ENCODE measurements at places on chromosomes 3 and 15.
A peak's percentile ranks its signal among the peaks of the same experiment; 100 is the strongest.

- no peak for DNase-seq
These were observed 118.9 kb upstream of the EOMES start for GRCh38 chr3:27840807-27841594.

GRCh38 chr15:99347574-99347973 lies 96.3 kb downstream of the LRRC28 start:
- no peak for DNase-seq

DNA sequence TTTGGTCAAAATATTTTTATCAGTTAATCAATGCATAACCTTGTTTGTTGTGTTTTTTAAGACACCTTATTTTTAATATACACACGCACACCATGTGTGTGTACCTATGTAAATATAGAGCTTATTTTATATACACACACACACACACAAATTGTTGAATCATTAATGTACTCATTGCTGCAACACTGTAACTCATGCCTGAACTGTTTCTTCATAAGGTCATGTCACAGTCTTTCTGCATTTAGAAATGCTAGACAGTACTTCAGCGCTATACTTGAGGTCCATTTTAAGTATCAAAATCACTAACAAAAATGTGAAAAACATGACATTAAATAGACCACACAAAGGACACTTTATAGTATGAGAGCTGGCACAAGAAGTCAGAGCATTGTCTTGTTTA lies 589.4 kb downstream of the SI start:
- no peak for DNase-seq

GRCh38 chr3:152325136-152325535 lies 56.4 kb downstream of the MBNL1 start:
- DNase-seq, result no peak

GRCh38 chr3:109869586-109869985 lies 532.2 kb upstream of the DPPA4 start:
- DNase-seq, result no peak

GRCh38 chr15:64911311-64912186 lies at the start of gene ANKDD1A:
Gene ANKDD1A (plus strand): TSS chr15:64911902. CDS start chr15:64911931, 29 bp downstream.
- no peak for DNase-seq

- peak; percentile 48 for DNase-seq
These were observed at the start of gene CRTC3 for GRCh38 chr15:90529371-90530249. Gene CRTC3 (plus strand): TSS chr15:90529923. CDS start chr15:90530072, 149 bp downstream.

- no peak for DNase-seq
These were observed 151.5 kb downstream of the DPH6 start for GRCh38 chr15:35394416-35394815.

GRCh38 chr3:196454935-196455334 lies 22.7 kb upstream of the UBXN7 start:
- DNase-seq, result no peak

GRCh38 chr15:47796339-47796738 lies 79.0 kb downstream of the SEMA6D start:
- no peak for DNase-seq

DNA sequence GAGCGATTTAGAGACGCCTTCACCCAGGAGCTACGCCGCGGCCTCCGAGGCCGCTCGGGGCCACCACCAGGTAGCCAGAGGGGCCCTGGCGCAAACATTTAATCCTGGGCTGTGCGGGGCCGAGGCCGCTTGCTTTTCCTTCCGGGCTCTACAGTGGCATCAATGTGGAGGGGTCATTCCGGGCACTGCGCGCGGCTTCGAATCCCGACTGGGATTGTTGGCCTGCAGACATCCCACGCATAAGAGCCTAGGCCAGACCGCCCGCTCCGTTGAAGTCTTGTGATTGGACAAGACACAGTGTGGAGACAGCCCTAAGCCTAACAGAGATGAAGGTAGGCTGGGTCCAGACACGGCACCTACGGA lies 568 bp upstream of the NCBP2 start:
- peak; percentile 3 for DNase-seq

DNA sequence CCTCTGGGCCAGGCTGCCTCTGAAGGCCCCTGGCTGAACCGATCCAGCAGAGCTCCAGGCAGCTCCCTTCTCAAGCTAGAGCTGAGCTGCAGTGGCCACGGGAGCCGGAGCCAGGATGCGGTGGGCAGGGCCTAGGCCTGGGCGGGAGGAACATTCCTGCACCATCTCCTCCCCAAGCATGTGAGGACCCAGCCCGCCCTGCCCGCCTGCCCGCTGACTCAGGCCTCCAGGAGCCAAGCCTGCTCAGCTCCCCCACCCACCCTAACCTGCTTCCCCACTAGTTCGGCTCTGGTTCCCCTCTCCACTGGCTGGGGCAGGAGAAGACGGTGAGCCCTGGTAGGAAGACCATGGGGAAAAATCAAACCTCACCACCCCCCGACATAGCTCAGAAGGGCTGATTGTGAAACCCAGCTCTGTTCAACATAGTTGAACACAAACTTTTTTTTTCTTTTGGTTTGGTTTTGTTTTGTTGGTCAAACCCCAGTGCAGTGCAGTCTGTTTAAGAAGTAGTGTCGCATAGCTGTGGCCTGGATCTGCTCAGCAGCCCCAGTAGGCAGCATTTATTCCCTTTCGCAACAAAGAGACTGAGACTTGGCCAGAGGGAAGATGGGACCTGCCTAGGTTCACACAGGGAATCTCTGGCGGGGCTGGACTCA lies 13.5 kb downstream of the SNX33 start:
- DNase-seq, result no peak
